D721Med (cell line): ENCODE measurements at places on chromosomes 6 and 20.

- DNase-seq: no peak
Observed at GRCh38 chr6:27605401-27606342, 132.8 kb upstream of the ZNF184 start.

DNA sequence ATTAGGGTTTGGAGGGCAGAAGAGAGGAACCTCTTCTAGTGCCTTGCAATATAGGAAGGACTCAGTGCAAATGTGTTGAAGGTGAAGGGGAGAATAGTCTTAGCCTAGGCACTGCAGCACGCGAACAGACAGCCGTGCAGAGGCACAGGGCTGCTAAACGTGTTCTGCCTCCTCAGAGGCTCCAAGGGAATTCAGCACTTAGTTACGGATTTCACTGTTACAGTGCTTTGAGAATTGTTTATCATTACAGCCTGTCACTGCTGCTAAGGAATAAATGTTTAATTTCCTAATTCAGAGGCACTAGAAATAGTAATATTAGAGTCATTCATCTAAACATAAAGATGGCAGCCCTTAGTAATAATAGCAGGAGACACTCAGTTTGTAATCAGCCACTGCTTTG lies 116.4 kb upstream of the SLC22A16 start:
- DNase-seq: no peak

- DNase-seq: no peak
Observed at GRCh38 chr20:3340443-3340842, 67.0 kb downstream of the DNAAF9 start.

GRCh38 chr6:64987066-64987465 lies 720.0 kb downstream of the EYS start:
- no peak for DNase-seq

DNA sequence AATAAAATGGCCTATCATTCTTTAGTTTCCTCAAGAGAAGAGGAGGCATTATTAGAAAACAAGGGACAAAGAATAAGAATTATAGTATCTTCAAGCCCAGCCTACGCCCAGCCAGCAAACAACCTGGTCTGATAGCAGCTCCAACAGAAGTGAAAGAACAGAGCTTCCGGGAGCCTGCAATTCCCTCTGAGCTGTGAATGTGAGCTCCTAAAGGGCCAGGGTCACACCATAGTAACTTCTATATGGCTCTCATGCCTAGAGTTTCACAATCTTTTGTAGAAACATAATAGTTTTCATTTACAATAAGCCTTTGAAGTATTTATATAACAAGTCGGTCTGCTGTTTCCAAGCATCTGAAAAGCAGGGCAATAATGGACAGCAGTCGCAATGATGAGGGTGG lies 116.5 kb downstream of the SMLR1 start:
- DNase-seq: no peak

DNA sequence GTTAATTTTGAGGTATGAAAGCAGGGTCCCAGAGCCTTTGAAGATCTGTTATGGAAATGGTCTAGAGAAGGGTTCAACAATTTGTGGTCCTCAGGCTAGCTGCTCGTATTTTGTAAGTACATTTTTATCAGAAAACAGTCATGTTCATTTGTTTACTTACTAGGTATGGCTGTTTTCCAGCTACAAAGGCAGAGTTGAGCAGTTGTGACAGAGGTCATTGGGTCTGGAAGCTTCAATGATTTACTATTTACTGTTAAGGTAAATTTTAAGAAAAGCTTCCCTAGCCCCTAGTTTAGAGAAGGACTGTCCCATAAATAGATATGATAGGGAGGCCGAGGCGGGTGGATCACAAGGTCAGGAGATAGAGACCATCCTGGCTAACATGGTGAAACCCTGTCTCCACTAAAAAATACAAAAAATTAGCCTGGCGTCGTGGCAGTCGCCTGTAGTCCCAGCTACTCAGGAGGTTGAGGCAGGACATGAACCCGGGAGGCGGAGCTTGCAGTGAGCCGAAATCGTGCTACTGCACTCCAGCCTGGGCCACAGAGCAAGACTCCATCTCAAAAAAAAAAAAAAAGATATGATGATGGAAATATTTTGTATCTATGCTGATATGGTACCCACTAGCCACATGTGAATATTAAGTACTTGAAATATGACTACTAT lies 538.4 kb upstream of the CITED2 start:
- no peak for DNase-seq

DNA sequence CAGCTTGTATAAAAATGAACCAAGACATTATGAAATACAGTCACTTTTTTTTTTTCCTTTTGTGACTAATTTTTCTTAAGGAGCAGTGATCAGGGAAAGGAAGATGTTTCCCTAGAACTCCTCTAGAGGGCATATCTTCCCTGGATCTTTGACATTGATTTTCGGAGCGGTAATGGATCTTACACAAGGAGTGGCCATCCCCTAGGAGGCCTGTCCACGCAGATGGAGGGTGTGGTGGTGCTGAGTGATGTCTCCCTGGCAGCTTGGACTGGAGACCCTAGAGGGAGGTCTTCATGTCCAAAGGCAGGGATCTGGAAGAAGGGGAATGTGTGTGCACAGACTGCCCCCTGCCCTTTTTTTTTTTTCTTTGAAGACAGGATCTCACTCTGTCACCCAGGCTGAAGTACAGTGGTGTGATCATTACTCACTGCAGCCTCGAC lies 7.0 kb upstream of the KIFC1 start:
- DNase-seq: no peak

DNA sequence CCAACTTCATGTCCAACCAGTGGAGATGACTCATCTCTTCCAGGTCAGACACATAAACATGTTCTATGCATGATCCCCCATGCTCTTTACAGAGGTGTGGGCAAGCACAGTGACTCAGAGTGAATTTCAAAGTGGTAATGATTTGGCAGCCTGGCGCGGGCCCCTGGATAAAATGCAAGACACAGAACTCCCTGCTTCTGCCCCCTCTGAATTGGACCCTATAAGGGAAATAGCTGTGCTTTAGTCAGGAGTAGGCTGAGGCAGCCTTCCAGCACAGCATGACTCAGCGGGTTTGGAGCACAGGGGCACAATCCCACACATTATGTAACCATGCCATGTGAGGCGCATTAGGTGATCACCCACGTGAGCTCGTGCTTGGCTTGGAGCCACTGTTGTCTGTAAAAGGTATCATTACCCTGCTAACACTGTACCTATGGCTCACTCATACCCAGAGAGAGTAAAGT lies 127.4 kb downstream of the C6orf118 start:
- DNase-seq: no peak

DNA sequence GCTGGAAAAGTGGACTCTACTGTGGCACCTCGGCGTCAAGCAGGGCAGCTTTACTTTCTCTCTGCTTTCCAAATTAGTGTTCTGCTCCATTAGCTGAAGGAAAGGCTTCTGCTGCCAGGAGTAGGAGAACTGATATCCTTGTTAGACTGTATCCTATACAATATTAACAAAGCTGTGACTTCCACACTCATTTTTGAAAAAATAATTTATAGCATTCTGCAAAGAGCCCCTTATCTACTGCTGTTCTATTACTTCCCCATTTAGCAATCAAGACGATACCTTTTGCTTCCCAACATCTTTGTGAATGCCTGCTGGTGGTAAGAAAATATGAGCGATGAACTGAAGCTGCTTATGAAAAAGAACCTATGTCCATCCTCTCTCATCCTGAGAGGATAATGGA lies 151.1 kb downstream of the UBE3D start:
- DNase-seq: no peak

DNA sequence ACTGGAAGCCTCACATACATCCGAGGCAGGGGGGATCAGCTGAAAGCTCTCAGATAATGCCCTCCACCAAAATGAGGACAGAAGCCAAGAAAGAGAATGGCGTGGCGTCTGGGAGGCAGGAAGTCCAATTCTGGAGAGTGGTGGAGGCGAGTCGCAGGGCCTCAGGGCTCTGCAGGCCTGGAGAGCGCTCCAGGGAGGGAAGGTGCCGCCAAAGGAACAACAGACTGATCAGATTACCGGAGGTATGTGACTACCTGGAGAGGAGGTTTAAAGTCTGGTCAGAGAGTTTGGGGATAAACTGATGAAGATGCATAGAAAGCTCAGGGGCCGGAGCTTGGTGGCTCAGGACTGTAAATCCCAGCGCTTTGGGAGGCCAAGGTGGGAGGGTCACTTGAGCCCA lies 11.2 kb upstream of the IP6K3 start:
- DNase-seq: no peak

DNA sequence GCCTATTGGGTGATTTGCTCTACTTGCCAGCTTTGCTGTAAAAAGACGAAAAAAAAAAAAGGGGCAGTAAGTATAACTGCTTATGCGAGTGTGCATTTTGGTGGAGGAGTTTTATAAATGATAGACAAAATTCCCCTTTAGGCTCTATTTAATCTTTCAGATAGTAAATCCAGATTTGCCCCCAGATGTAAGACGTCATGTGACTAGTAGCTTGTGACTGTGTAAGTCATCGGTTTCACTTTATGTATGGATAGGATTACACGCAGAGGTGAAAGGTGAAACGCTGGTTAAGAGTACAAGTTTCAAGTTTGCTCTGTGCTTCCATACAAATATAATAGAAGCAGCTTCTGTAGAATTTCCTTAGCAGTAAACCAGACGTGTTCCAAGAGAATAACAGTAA lies 7.9 kb downstream of the RAB32 start:
- DNase-seq: no peak

DNA sequence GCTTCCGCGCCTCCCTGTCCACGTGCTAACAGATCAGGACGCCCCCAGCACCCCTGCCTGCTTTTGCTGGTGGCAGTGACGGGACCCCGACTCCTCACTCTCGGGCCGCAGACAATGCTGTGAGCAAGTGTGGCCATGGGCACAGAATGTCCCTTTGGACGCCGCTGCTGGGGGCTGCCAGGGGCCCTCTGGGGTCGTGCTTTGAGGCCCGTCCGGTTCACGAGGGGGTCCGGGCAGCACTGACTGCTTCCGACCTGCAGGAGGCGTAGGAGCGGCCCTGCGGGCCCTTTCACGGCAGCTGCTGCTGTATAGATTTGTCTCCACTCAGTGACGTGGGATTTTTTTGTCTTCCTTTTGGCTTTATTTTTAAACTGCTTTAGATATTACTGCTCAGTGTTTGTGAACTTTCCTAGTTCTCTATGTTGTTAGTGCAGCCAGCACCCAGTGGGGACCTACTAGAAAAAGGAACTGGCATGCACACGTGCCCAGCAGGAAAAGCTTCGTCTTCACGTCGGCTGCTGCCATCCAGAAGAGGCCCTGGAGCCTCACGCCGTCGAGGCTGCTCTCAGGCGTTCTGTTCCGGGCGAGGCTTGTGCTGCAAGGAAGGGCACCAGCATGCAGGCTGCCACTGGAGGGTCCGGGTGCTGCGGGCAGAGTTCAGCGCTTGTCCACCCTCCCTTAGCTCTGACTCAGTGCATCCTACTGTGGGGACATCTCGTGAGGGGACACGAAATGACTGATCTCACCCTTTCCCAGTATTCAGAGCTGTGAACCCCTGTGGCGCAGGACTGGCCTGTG lies 21.7 kb downstream of the UCKL1 start:
- DNase-seq: no peak
